ENCODE measurements at places on chromosomes 3 and 15. TPM values are rescaled to one million over a fixed set of nuclear protein-coding genes. Genes with fewer than 3 reads are reported as not detected.

TRMT10C gene
- total RNA-seq = 64.7 TPM

TIMP4 gene
- total RNA-seq = 2.2 TPM

UCN2 gene
- total RNA-seq = 3.0 TPM

PIGZ gene
- total RNA-seq = 0.23 TPM

SEC61A1 gene
- total RNA-seq = 235 TPM

TMEM115 gene
- total RNA-seq = 33.9 TPM

FANCD2OS gene
- not detected for total RNA-seq

PDE8A gene
- 3.7 TPM for total RNA-seq

DNA sequence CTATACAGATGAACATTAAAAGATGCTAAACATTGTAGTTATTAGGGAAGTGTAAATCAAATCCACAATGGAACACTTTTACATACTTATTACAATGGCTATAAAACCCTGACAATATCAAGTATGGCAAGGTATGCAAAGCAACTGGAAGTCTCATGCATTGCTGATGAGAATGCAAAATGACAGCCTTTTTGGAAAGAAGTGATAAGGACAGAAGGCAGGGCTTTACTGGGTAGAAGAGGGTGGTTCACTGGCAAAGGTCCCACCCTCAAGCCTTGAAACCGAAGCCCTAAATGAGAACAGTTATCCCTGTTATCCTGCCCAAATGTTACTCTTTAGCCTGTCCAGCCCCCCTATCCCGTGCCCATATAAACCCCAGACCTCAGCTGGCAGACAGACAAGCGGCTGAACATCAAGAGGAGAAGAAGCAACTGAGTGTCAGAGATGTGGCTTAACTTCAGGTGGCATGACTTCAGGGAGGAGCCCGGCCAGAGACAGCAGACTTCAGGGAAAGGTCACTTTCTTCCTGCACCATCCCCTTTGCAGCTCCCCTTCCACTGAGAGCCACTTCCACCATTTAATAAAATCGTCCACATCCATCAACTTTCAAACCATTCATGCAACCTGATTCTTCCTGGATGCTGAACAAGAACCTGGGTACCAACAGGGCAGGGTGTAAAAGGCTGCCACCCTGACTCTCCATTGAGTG is 732 bp upstream of the GCSAM start:
- DNase-seq = no peak

- no peak for DNase-seq
These were observed 101.4 kb downstream of the CCNL1 start for GRCh38 chr3:157058392-157059071.

DNA sequence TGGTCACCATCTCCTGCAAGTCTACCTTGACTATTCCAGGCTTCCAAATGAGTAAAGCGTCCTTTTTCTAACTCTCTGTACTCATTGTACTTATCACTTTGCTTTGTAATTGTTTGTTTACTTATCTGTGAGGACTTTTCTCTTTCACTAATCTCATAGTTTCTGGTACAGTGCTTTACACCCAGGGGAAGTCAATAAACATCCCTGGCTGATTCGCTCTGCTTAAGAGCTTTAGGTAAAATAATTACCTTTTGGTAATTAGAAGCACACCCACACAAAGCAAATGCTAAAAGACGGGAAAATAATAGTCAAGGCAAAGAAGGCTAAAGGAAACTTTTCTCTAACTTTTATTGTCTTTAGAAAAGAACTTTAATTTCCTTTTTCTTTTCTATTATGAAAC is 466.9 kb upstream of the ROBO1 start:
- no peak for DNase-seq

DNA sequence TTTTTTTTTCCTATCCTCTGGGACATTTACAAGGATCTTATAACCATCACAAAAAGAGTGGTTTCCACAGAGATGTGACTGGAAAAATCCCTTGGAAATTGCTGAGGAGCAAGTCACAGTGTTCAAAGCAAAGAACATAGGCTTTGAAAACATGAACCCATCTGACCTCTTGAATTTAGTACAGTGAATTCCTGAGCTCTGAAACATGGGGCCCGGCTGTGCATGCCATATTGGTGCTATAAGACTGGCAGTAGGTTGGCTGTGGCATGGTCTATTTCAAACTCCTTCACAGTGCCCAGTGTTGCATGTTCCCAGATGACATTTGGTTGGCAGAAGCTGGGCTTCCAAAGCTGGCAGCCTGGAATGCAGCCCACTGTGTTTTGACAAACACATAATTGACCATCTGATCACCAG is 202.2 kb downstream of the TIGIT start:
- DNase-seq = peak; percentile 14

DNA sequence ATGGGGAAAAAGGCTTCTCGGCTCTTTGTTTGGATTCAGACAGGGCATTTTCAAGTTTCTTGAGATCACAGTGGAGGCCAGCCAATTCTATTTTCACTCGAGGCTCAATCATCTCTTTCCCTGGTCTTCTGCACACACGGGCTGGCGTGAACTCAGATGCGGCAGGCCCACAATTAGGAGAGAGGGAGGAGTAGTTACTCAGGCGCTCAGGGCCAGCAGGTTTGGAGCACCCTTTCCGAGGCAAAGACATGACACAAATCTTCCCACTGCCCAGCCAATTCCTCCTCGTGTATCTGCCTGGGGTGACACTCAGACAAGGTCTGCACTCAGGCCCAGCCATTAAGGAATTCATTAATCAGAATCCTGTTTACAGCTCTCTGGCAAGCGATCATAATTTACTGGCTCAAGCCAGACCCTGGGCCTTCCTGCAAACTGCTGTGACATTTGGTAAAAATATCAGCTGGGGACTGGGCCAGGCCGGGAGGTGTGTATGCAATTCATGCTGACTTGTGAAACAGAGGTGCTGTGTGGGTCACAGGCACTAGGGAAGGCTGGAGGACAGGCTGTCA is 68.1 kb upstream of the TLE3 start:
- DNase-seq = no peak

DNA sequence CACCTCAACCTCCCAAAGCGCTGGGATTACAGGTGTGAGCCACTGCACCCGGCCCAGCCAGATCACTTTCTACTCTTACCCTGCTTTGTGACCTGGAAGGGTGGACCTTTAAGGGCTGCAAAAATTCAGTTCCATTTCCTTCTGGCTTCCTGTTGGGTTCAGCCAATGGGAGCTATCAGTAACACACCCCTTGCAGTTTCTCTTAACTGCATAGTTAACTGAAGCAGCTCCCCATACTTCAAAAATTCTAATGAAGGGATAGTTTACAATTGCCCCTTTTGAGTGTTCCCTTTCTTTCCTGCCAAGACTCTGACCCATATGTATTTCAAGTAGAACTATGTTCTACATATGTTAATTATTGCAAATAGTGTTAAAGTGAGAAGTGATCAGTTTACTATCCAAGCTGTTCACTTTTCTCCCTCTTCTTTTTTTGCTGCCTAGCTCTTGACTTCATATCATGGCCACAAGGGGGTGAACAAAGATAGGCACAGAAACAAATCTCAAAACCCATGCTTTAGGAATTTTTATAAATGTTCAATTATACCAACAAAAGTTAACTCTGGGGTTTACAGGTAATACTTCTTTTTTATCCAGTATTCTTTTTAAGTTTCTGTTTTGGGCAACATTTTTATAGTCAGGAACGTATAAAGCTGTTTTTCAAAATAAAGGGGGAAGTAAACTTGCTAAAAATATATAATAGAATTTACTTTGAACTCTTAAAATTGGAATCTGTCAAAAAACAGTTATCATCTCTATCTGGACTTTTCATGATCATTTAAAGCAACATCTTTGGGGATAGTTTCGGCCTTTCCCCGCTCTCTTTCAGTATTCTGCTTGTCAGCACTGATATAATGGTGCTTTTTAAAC is 8.1 kb downstream of the PGBD4 start:
- peak; percentile 33 for DNase-seq
